Umbilical cord (tissue), 2 donors: ENCODE measurements at places on chromosomes 12 and 14. TPM values are rescaled to one million over a fixed set of nuclear protein-coding genes. Genes with fewer than 3 reads are reported as not detected.

GRCh38 chr12:2796187-2796666 lies 1.5 kb downstream of the FKBP4 start:
- peak; percentile 27 for DNase-seq

GRCh38 chr12:103498990-103499389 lies 3.2 kb upstream of the C12orf42 start:
- DNase-seq = no peak

- no peak for DNase-seq
Observed at GRCh38 chr14:88229428-88229827, 93.6 kb downstream of the KCNK10 start.

GRCh38 chr14:74401504-74402241 lies 24.3 kb downstream of the SYNDIG1L start:
- DNase-seq = peak; percentile 19

DNA sequence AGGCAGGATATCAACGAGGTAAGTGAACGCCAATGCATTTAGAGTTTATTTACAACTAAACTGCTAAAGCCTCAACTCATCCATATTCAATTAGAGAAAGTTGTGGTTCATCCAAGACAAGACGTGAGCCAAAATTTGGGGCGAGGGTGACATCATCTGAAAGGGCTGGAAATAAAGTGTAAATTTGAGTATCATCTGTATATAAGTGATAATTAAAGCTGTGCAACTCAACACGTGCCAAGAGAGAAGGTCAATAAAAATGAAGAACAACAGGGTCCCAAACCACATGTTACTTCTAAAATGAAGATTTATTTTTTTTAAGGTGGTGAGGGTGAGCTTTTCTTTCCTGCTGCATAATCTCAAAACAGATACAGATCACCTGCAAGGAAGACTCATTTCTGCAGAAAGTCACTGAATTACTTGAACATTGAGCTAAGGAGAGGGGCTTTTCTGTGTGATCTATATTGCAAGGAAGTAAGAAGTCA lies 203.6 kb downstream of the EFCAB11 start:
- DNase-seq = no peak

The KRT7 gene
- 7.7 TPM for total RNA-seq

DNA sequence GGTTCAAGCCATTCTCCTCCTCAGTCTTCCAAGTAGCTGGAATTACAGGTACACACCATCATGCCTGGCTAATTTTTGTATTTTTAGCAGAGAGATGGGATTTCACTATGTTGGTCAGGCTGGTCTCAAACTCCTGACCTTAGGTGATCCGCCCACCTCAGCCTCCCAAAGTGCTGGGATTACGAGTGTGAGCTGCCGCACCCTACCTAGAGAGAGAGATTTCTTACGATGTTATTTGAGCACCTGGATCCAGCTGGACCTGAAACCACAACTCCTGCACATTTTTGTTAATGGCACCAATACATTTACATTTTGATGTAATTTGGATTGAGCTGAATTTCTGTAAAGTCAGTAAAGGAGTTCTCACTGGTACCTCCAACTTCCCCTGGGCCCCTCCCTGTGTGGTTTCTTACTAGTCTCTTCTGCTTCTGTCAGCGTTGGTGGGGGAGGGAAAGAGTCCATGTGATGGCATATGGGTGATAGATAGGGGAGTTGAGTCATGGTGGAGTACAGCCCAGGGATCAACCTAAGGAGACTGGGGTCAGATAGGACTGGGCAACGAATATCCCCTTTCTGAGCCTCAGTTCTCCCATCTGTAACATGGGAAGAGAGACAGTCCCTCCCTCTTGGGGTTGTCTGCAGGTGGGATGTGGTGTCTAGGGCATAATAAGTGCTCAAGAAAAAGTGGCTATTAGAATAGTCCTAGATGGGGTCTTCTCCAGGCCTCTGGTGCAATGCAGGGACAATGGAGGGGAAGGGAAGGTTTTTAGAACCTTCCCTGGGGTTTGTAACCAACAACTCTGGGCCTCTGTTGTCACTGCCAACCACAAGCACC lies 83.3 kb upstream of the MED13L start:
- no peak for DNase-seq

- no peak for DNase-seq
Observed at GRCh38 chr12:4914720-4915119, 5.0 kb downstream of the KCNA1 start.

The KRT6C gene
- 2.6 TPM for total RNA-seq

The ABHD12B gene
- total RNA-seq = 5.1 TPM

DNA sequence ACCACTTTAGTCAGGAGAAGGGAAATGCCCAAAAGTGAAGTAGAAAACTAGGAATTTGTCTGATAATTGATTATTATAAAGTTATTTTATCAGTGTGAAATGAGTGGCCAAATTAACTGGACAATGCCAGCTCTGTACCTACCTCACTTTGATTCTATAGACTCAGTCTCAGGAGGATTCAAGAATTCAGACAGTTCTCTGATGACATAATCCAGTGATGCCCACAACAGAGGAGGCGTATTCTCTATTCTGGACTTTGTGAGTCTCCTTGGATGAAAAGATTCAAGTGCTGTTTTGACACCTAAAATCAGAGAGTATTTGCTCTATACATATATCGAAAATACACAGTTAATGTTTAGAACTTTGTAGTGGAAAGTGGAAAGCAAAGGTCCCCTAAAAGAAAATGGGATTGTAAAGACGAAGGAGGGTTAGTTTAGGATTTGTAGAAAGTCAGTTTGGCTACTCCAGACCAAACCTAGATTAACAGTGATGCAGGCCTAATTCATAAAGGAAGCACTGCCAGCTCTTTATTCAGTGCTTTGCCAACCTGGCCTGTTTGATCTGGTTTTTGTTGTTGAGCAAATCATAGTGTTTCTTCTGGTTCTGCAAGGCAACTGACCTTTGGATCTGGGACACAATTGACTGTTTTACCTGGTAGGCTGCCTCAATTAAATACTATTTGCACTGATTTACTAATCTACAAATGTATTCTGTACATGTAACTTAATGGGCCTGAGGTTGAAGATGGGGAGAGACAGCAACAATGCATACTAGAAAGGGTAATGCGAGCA lies 67.4 kb downstream of the DAD1 start:
- DNase-seq = no peak

DNA sequence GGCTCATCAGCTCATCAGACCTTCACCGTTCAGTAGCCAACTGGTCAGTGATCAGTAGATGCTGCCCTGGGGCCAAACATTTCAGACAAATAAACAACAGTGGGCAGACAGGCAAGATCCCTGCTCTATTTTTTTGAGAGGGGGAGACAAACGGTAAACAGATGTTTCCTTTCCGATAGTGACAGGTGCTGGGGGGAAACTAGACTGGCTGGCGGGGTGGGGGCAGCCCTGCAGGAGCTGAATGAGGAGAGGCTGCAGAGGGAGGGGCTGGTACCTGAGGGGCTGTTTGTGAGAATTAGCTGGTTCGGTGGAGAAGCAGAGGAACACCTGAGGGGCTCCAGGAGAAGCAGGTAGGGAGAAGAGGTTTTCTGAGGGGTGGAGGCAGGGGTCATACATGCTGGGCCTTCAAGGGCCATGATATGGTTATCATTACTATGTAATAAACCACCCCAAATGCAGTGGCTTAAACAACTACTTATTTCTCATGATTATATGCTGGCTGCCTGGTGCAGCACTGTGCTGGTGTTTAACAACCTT lies 8.2 kb upstream of the GOLGA3 start:
- no peak for DNase-seq

GRCh38 chr12:110636516-110636915 lies 22.6 kb downstream of the TCTN1 start:
- no peak for DNase-seq

The CCDC196 gene
- 1.9 TPM for total RNA-seq

DNA sequence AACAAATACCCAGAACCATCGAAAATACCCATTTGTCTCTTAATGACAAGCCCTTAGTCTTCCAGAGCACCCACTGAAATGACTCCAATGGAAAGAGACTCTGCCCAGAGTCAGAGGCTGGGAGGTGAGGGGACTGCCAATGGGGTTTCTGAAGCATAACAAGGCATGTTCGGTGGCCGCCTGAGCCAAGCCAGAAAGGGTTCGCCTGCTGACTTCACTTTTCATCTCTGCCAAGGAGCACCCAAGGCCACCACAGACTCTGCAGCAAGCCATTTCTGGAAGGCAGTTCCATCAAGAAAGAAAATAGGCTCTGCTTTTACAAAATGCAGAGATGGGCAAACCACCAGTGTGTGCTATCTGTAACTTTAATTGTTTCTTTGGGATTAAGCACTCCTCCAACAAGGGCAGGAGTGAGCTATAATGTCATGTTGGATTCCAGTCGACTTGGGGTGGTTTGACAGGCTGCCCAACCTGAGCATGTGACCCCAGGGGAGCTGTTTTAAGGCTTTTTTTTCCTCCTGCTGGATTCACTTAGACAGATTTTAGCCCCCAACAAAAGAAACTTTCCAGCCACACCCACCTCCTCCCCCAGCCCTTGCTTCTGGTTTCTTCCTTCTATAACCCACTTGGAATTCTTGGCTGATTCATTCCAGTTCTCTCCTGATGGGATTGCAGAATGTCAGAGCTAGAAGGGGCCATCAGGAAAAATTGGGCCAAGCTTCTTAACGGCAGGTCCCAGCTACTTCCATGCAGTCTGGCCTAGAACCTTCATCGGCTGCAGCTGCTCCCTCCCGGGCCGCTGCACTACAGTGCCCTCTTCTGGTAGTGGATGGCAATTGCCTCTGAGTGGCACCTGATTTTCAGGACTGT lies 24.1 kb downstream of the CKAP4 start:
- peak; percentile 66 for DNase-seq

DNA sequence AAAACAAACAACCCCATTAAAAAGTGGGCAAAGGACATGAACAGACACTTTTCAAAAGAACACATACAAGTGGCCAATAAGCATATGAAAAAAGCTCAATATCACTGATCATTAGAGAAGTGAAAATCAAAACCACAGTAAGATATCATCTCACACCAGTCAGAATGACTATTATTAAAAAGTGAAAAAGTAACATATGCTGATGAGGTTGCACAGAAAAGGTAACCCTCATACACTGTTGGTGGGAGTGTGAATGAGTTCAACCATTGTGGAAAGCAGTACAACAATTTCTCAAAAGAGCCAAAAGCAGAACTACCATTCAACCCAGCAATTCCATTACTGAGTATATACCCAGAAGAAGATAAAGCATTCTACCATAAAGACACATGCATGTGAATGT lies 18.2 kb downstream of the PDE6H start:
- DNase-seq = no peak

DNA sequence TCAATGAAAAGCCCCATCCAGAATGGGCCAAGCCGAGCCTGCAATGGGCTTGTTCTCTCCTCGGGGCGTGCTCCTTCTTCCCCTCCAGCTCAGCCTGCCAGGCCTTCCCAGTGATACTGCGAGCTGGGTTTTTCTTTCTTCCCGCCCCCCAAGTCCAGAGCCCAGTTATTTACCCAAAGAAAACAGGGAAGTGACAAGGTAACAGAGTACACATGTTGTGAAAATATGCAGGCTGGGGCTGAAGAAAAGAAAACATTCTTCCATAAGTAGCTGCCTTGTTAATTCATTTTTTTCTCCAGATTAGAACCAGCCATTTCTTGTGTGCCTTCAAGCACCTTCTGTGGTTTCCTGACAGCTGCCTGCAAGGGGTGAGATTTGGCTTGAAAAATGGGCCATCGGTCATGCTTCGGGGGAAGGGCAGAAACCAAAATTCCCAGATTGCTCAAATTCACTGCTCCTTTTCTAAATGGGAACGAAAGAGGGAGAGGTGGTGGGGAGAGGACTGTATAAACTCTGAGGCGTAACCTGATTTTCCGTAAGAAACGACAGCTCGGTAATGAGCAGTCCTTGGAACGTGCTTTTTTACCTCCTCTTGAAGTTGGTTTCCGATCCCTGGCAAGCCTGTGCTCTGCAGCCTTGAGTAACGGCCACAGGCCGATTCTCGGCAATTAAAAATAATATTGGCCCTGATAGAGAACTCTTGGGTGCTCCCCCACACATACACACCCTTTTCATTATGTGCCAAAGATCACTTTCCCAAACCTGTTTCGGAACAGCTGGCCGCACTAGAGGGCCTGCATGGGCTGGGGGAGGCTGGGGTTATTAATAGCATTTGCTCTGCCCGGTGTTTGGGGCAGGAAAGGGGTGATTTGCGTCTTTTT lies 229.4 kb downstream of the ZFP36L1 start:
- no peak for DNase-seq

The VWF gene
- 99.9 TPM for total RNA-seq

The NANOG gene
- total RNA-seq = 0.24 TPM

DNA sequence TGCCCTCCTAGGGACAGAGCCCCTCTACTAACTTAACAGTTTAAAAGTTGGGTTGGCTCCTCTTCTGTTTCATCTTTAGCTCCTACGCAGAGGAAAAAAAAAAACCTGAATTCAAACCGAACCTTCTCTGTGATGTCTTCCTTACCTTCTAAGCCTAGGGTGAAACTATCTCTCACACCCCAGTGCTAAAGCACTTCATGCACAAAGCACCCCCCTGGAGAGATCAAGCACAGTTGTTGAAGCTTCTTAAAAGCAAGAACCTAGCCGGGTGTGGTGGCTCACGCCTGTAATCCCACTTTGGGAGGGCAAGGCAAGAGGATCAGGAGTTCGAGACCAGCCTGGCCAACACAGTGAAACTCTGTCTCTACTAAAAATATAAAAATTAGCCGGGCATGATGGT lies 37.6 kb downstream of the CORO1C start:
- DNase-seq = no peak

The HOTAIR gene
- total RNA-seq = 12.5 TPM

- no peak for DNase-seq
Observed at GRCh38 chr12:13220838-13221237, 24.3 kb downstream of the EMP1 start.

DNA sequence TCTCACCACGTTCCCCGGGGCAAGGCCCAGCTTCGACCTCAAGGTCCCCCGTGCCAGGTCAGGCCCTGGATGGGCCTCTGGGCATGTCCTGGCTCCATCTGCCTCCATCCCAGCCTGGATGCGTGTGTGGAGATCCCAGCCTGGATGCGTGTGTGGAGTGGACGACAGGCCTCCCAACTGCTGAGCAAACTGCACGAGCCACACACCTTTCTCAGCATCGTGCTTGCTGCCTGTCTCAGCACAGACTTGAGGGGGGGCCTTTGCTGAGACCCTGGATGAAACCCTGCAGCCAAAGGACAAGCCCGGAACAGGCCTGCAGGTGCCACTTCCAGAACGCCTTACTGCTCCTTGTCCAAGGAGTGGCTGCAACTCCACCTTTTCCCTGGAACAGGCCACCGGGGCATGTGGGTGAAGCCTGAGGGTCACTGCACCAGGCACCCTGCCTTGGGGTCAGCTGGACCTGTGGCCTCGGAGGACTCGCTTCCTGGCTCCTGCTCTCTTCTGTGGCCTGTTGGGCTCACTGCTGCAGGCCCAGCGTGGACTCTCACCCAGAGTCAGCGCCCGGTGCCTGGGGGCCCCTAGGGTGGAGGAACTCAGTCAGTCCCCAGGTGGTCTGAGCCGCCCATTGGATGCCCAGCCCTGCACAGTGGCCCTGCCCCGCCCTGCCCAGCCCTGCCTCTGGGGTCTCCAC lies 176.0 kb downstream of the KIF26A start:
- no peak for DNase-seq

GRCh38 chr14:75896341-75896740 lies 85.5 kb downstream of the TGFB3 start:
- DNase-seq = no peak

The POU6F1 gene
- 7.2 TPM for total RNA-seq

- DNase-seq = no peak
Observed at GRCh38 chr14:86333493-86333892, 803.5 kb downstream of the FLRT2 start.

- DNase-seq = no peak
Observed at GRCh38 chr12:55642669-55643068, 6.0 kb downstream of the OR10P1 start.

The RNASE7 gene
- 4.1 TPM for total RNA-seq
